ENCODE measurements at places on chromosomes 13 and 19.

DNA sequence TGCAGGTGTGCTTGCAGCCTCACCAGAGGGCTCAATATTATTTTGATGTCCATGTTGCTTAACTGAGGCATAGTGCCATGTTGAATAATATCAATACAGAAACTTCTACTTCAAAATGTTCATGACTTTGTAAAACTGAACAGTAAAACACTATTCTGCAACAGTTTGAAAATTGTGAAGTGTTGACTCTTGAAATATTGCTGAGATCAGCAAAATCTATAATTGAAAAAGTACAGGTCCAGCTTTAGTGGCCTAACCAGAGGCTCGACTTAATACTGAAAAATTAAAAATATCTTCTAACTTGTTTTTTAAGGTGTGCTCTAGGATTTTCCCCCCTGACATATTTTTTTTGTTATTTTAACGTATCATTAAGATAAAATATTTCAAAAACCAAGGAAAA lies 1460.7 kb downstream of the EFNB2 start:
- DNase-seq: no peak

DNA sequence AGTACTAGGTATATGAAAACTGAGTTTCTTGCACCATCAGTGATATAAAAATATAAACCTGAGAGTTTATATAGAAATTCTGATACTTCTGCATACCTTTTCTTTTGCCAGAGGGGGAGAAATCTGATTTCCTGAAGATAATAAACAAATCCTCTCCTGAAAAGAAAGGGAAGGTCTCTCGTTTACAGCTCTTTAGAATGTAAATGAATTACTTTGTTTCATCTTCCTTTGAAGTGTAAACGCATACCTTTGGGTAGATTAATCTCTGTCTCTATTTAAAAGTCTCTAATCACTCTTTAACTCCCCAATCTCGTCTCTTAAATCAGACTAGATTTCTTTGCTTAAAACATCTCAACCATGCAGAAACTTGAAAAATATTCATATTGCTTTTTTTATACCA lies 1092.9 kb downstream of the SLITRK5 start:
- DNase-seq: no peak

DNA sequence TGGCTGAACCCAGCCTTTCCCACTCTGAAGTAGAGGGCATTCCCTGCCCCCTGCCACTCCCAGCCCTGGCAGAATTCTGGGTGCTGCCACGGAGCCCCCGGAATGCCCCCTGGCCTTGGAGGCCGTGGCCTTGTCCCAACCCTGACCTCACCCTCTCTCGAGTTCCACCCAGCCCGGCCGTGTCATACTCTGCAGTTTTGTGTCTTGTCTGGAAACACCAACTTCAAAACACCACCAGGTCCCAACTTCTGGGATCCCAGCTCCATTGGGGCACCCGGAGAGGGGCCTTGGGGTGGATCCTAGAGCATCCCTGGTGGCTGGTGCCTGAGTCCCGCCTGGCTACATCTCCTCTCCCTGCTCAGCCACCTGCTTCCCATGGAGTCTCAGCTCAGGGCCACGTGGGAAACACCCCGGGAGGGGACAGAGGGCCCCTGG lies 81.4 kb upstream of the MCF2L start:
- no peak for DNase-seq

DNA sequence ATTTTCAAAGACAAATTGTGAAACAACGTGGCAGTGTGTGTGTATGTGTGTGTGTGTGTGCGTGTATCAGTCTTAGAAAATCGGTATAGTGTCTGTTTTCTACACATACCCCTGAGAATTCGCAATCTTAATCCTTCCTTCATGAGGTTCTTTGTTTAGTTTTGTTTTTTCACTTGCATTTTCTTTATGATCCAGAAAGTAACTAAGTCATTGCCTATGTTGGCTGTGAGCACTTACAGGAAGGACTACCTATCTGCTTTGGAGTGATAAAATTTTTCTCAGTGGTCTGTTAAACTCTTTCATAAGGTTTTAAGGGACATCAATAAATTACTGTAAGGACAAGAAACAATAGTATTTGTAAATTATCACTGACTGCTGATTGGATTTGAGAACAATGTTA lies 1587.1 kb downstream of the PCDH9 start:
- DNase-seq: no peak

DNA sequence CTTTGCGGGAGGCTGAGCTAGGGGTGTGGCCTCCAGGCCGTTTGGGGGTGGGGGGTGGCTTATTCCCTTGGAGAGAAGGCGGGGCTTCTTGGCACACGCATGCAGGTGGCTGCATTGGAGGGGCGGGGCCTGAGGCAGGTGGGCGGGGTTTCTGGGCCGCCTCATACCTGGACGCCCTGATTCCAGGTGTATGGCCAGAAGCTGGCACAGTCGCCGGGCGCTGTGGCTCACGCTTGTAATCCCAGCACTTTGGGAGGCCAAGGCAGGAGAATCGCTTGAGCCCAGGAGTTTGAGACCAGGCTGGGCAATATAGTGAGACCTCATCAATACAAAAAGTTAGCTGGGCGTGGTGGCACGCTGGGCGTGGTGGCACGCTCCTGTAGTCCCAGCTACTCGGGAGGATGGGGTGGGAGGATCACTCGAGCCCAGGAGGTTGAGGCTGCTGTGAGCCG lies 7.8 kb downstream of the ABCA7 start:
- DNase-seq: no peak

DNA sequence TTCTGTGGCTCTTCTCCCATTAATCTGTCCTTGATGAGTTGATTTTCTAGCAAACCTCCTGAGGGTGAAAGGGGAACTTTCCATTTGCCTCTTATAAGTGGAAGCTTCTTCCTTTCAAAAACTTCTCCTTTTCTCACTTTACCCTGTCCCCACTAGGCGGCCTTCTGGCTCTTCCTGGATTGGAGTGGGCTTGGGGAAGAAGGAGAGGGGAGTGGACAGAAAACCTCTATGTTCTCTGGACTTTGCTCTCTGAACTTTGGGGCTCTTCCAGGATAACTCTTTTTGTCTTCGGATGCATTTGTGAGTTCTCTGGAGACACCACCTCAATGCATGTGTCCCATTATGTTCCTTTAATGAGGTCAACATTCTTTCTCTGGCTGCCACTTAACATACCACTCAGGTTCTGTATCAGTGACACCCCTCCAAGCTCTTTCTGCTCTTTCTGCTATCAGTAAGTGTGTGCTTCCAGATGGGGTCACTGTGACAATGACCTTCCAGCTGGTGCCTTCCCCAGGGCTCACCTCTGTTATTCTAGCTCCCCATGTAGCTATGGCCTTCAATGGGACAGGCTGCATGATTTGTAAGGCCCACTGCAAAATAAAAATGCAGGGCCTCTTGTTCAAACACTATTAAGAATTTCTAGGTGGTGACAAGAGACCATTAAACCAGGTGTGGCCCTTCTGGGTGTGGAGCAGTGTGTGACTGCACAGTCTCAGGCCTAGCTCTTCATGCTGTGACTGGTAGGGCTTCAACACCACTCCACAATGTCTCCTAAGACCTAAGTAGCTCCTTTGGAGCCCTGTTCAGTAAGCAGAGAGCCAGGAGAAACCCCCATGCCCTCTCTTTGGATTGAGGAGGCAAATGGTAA lies 389.2 kb downstream of the EFNB2 start:
- no peak for DNase-seq

- DNase-seq: no peak
Observed at GRCh38 chr13:48412881-48413351, at the start of gene LPAR6. TSS of gene LPAR6 (minus strand) at chr13:48413113. CDS start at chr13:48412423, 690 bp downstream.

DNA sequence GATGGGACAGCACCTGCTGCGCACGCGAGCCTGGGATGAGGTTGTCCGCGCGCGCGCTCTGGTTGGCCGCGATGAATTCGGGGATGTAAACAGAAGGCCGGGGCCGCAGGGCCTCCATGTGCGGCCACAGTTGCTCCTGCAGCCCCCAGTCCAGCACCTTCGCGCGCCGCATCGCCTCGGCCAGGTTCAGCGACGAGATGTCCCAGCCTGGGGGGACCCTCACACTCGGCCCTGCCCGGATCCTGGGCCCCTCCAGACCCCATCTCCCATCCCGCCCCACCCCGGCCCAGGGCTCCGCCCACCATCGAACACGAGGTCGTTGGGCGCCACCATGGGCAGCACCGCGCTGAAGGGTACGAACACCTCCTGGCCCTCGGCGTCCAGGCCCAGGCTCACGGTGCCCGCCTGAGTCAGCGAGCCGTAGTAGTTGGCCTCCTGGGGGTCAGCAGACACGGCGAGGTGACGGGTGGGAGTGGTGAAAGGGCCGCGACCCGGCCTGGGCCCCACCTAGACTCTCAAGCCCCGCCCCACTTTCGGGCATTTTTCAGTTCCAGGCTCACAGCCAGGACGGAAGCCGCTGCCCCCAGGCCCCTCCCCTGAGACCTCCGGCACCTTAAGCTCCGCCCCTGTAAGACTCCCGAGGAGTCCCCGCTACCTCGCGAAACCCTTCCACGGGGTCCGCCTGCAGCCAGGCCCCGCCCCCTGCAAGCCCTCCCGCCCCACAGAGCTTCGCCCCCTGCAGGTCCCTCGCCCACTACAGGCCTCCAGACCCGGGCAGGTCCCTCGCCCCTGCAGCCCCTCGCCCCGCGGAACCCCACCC lies 1.1 kb downstream of the ISYNA1 start:
- DNase-seq: no peak

GRCh38 chr13:43159026-43159461 lies 135.7 kb downstream of the DNAJC15 start:
- no peak for DNase-seq

DNA sequence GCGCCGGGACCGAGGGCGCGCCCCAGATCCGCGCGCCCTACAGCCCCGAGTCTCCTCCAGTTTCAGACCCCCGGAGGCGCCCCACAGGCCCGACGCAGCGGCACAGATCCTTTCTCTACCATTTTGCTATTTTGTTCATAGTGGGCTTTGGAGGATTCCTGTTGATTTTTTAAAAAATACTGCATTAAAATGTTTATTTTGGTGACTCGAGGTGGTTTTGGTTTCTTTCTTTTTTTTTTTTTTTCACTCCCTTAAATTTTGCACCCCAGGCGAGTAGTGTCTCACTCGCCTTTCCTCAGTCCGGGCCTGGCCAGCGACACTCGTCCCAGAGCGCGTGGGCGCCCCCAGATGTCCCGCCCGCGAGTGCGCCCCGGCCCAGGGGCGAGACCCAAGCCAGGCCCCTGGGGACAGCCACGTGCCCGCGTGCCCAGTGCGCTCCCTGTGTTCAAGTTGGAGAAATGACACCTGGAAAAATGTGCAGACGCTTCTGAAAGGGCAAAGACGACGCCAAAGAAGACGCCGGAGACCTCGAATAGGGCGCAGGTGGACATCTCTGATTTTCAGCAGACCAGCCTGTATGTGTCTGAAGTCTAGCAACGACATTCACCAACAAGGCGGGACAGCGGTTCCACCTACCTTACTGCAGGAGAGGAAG lies 471 bp upstream of the INSR start:
- DNase-seq: no peak
